Stimulated activated CD4-positive, alpha-beta T cell treated with anti-CD3 and anti-CD28 coated beads, Interleukin-15, amount 100 ng/mL, for 1 hour (primary cell): ENCODE measurements at places on chromosomes 6 and 20.

DNA sequence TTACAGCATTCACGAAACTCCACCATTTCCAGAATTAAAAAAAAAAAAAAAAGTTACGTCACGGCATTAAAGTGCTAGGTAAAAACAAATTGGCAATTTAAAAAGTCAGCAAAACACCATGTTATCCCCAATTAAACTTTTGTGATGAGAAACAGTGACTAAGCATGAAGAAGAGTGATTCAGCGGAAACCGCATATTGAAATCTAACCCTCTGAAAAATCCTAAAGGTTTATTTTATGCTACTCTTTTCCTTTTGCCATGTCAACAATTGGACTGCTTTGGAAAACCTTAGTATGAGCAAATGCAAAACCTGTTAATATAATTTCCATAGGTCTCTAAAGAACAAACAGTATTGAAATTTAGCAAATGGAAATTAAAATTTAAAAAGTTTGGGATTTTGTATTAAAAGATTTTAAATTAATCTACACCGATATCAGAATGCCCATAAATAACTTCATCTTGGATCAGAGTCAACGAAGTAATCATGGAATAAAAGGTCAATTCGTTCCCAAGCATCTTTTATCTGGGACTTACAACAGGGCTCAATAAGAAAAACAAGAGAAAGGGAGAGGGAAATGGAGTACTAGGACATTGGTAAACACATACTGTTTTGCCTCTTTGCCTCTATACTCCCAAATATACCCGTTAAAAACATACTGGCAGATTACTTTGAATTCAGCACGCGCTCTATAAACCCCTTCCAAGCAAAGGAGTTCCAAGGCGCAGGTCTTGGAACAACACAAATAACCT, 1.1 kb downstream of the FBXO30 start:
- DNase-seq: no peak

DNA sequence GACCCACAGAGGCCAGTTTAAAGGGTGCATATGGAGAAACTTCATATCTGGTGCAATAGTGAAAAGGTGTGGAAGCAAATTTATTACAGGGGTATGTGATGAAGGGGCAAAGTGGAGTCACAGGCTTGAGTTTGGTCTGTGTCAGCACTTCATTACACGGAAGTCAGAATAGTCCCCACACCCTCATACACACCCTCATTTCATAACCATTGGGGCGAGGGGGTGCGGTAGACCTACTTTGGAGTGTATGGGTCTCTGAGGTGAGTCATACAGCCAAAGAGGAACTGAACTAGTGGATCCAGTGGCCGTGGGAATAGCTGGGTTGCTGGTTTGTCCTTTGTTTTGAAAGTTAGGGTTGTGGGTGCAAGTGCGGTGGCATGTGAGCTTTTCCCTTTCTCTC, 3.3 kb downstream of the TM9SF4 start:
- no peak for DNase-seq

- DNase-seq: no peak
Observed at GRCh38 chr6:4313044-4313686, 177.8 kb upstream of the ECI2 start.

GRCh38 chr20:39853636-39854035, 835.4 kb downstream of the MAFB start:
- no peak for DNase-seq

DNA sequence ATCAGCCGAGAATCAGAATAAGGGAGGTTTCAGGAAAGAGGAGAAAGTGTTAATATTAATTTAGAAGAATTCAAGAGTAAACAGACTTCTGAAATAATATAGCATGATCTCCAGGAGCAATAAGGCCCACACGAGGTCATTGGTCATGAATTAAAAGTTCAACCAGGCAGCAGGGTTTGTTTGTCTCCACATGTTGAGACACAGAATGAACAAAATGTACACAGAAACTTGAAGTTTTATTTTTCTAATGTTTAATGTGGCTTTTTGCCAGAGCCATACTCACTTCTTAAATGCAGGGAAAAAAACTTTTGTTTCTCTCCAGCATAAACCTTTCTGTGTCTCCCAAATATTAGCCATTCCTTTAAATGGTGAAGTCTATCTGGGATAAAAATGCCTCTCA, 504.5 kb downstream of the HDGFL1 start:
- no peak for DNase-seq

DNA sequence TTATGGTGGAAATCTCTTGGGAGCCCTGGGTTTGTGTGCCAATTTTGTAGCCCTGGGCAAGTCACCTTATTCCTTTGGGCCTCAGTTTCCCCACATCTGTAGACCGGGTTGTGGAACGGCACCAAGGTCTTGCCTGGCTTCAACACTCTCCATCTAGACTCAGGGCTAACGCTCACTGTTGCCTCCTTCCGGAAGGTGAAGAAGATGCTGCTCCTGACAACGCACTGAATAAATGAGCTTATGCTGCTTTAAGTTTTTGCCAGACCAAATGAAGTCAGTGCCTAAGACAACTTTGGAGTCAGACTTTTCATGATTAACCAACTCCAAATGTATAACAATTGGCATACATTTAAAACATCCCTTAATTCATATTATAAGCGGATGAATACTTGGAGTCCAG, 53.1 kb downstream of the PSMG4 start:
- no peak for DNase-seq

DNA sequence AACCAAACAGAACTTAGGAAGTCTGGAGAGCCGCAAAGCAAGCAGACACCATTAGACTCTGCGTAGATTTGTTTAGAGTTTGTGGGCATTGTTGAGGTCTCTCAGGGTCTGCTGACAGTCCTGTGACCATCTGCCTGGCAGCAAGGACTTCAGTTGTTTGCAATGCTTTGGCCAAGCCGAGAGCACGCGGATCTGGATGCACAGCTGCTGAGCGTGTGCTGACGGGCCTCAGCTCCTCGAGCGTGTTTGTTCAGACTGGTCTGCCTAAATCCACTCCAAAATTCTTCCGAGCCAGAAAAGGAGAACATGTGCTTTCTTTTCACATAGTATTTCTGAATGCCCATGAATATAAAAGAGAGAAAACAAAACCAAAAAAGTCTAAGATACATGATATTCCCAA, 159.0 kb downstream of the ZNF217 start:
- DNase-seq: no peak

DNA sequence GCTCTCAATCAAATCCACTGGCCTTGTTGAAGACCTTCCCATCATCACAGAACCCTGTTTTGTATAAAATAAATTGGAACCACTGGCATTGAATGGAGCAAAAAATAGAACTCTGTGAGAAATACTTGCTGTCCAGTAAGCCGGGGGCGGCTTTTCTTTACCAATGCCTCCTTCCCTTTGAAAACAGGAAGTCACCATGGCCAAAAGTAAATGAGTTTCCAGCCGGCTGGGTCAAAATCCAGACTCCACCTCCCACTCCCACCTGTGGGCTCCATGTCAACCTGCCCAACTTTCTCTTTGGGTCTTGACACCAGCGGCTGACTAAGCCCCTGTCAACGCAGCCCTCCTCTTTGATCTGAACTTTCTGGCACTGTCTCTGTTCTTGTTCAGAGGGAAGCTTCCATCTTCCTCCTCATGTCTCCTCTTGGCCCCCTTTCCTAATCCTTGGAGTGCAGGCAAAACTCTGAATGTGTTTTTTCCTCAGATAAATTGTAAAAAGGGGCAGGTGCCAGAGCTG, 95.2 kb downstream of the TFAP2C start:
- DNase-seq: no peak

DNA sequence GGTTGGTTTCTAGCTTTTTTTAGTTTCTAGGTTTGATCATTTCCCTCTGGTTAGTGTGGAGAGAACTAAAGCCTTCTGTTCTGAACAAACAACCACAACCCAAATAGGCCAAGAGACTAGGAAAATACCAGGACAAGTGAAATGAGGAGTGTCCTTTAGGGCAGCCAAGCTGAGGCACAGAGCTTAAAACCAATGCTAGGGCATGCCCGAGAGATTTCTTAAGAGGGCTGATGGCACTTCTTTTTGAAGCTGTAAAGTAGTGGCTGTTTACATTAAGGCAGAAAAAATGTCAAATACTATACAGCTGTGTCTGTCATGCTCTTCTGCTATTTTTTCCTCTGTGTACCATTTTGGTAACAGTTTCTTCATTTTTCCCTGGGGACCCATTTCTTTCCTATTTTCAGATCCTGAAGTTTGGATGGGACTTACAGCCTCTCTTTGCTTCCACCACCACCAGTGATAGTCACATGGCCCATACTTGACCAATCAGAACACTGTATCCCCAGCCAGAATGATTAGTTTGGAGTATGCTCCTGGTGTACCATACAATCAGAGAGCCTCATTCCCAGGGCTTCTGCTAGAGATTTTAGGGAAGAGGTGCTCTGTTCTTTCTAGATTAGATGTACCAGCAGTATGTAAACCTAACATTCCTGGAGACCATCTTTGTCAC, 154.4 kb downstream of the BMP2 start:
- no peak for DNase-seq

DNA sequence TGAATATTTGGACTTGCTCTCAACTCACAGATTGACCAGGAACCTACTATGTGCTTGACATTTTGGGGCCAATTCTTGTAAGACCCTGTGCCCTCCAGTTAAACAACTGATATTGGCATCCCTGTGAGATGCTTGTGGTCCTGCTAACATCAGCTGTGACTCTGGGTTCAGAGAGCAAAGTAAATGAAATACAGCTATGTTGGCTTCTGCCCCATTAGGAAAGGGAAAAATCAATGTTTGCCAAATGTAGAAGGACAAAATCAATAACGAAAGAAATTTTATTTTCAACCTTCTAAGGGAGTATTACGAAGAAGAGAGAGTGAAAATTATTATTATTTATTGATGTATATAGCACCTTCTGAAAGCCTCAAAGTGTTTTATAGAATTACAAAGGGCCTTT, 266.9 kb upstream of the ARID1B start:
- no peak for DNase-seq
